ENCODE measurements at places on chromosomes 11 and 22. TPM values are rescaled to one million over a fixed set of nuclear protein-coding genes. Genes with fewer than 3 reads are reported as not detected.

DNA sequence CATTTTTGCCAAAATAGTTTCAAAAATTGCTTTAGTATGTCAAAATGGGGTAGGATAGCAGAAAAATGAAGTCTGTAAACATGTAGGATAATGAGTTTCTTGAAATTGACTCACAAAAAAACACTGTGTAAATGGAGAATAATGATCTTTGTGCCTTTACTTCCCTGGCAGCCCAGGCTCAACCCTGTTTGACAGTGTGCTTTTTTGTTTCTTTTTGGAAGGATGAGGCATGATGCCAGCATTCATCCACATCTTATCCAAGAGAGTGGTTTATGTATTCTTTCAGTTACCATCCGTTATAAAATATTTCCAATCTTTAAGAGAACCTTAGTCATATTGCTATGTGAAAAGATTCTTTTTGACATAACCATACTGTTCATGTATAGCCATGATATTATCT is 70.6 kb downstream of the ARHGAP42 start:
- DNase-seq: no peak

- no peak for DNase-seq
Observed at GRCh38 chr22:45268167-45268957, 16.4 kb upstream of the UPK3A start.

The SYT12 gene
- 0.33 TPM for total RNA-seq

GRCh38 chr11:113245216-113245615 is 69.2 kb upstream of the TTC12 start:
- DNase-seq: no peak

The PGR gene
- 1.6 TPM for total RNA-seq

DNA sequence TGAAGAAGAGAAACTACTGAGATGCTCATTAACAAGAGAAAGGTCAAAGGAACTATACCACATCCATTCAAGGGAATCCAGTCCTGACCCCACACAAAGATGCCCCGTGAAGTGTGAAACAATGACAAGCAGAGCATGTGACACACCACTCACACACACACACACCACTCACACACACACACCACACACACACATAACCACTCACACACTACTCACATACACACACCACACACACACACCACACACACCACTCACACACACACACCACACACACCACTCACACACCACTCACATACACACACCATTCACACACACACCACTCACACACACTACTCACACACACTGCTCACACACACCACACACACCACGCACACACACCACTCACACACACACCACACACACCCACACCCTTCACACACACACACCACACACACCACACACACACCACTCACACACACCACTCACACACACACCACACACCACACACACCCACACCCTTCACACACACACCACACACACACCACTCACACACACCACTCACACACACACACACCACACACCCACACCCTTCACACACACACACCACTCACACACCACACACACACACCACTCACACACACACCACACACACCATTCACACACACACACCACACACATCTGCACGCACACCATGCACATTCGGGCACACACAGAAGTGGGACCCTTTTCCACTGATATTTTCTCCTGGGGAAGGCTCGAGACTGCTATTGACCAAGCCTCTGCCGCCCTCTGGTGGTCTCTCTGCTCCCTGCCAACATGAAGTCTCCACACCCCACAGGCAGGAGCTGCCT is 32.0 kb upstream of the COMT start:
- DNase-seq: peak; percentile 59

DNA sequence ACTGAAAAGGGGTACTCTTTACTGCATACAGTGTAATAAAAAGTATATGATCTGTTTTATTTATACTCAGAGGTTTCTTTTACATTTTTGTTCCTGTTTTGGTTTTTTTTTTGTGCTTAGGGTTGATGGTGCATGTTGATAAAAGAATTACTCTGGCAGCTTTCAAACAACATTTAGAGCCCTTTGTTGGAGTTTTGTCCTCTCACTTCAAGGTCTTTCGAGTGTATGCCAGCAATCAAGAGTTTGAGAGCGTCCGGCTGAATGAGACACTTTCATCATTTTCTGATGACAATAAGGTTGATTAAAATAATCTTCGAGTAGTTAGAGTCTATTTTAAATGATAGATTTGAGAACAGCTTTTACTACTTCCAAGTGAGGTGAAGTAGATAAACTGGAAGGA is 60.6 kb downstream of the DKK3 start:
- no peak for DNase-seq

The RPS6KA4 gene
- 27.0 TPM for total RNA-seq

DNA sequence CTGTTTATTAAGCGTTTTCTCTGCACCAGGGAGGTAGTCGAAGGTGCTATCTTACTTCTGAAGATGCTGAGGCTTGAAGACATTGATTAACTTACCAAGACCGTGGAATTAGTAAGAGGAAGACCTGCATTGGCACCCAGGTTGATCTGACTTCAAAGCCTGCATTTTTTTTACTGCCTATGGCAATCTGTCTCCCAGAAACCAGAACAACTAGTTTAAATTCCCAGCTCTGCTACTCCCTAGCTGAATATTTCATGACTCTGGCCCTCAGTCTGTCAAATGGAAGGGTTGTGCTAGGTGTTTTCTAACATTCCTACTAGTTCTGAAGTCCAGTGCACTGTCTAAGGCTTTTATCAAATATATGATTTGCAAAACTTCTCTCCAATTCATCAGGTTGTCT is 52.0 kb upstream of the GRAMD1B start:
- DNase-seq: no peak

The GAL3ST1 gene
- total RNA-seq: 0.85 TPM

GRCh38 chr11:65204646-65205601 is 23.2 kb downstream of the CAPN1 start:
- DNase-seq: no peak

DNA sequence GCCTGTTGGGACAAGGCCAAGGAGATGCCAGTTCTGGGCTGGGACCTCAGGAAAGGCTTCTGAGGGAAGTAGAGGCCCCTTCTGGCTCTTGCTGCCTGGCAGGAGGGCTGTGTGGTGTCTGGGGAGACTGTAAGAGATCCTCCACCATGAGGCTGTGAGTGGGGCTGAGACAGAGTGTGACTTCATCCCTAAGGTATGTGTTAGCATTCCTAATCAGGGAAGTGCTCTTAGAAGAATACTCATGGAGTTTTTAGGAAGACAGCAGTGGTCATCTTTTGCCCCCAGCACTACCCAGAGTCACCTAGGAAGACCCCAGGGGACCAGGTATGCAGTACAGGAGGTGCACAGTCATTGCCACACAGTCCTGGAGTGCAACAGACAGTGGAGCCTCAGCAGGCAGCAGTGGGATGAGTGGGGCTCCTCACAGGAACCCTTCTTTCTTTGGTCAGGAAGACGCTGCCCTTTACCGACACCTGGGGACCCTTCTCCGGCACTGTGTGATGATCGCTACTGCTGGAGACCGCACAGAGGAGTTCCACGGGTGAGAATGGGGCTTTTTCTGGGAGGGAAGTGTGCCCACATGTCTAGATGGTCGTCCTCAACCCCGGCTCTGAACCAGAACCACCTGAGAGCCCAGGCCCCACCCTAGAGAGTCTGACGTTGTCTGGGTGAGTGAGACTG is 2.8 kb downstream of the RIC8A start:
- no peak for DNase-seq

DNA sequence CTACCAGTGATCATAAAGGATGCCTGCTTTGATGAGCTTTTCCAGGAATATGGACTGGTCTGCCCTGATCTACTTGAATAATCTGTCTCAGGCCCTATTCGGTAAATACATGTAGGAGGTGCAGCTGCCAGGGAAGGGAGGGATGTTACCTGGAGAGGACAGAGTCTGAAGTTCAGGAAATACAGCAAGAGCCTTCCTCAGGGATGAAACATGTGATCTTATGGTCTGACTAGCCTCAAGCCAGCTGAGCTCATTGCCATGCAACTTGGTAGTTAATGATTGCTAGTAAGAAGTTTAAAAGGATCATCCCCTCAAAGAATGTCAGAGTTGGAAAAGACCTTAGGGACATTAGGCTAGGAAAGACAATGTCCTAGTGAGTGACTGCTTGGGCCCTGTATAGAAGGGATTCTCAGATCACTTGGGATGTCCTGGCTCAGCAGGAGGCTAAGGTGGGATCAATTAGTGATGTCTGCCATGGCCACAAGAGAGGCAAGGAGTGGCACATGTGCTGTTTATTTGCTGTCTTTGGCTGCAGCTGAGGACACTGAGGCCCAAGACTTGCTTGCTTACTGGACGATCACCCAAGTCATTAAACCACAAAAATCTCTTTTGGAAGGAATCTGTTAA is 18.5 kb downstream of the PTPRJ start:
- DNase-seq: no peak

The ATL3 gene
- 11.1 TPM for total RNA-seq

DNA sequence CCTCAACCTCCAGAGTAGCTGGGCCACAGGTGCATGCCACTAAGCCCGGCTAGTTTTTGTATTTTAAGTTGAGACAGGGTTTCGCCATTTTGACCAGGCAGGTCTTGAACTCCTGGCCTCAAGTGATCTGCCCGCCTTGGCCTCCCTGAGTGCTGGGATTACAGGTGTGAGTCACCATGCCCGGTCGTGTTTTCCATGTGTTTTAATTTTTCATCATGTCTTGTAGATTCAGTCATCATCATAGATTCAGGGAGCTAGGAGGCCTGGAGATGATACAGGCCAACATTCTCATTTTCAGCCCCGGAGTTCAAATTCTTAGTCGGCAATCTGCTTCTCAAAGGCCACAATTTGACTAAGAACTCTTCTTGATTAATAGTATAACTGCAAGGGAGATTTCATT is 73.5 kb upstream of the GRAMD1B start:
- no peak for DNase-seq

- no peak for DNase-seq
Observed at GRCh38 chr22:41015003-41015402, 63.8 kb downstream of the RBX1 start.

The GPHA2 gene
- total RNA-seq: not detected
